ENCODE measurements at places on chromosomes 16 and 17. TPM values are rescaled to one million over a fixed set of nuclear protein-coding genes. Genes with fewer than 3 reads are reported as not detected.

Gene CCL1
- not detected for total RNA-seq

Gene HBA2
- not detected for total RNA-seq

Gene KRTAP4-4
- not detected for total RNA-seq

Gene COL1A1
- 28,023 TPM for total RNA-seq

- no peak overlapping the region for H3K27ac ChIP-seq
- H3K27me3 ChIP-seq = no peaks in the 10 kb centered on the region
- no peaks in the 10 kb centered on the region for H3K4me1 ChIP-seq
- H3K4me3 ChIP-seq = no peak overlapping the region
- DNase-seq = no peak
Measured at GRCh38 chr17:57838857-57839570, 10.8 kb downstream of the MRPS23 start.

- H3K36me3 ChIP-seq = no peaks in the 10 kb centered on the region
- H3K4me3 ChIP-seq = no peak overlapping the region
- H3K4me1 ChIP-seq = no peaks in the 10 kb centered on the region
- DNase-seq = no peak
- H3K27me3 ChIP-seq = no peaks in the 10 kb centered on the region
Measured at GRCh38 chr17:41511716-41512115, 6.3 kb upstream of the KRT13 start.

GRCh38 chr17:2025220-2025621, at the start of gene RTN4RL1:
TSS of gene RTN4RL1 (minus strand) at chr17:2025334. CDS start at chr17:2024865, 469 bp downstream.
- no peaks in the 10 kb centered on the region for H3K36me3 ChIP-seq
- H3K27me3 ChIP-seq = peaks cover 17% of the 10 kb centered on the region
- no peak for DNase-seq
- peaks cover 27% of the 10 kb centered on the region for H3K4me1 ChIP-seq
- H3K27ac ChIP-seq = no peak within 1 kb of the TSS
- peak within 1 kb of the TSS; percentile 74 for H3K4me3 ChIP-seq

DNA sequence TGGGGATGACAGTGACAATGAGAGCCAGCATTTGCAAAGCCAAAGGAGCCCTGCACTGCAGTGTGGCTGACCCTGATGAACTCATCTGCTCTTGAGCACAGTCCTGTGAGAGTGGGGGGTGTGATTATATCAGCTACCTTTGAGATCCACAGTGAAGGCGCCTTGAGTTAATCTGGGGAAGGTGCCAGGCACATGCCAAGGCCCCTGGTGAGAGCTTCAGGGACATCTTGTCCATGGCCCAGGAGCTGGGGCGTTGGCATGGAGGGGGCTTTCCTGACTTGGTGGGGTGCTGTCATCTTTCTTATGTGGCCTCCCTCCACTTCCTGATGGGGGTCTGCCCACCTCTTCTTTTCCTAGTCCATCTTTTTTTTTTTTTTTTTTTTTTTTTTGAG, 86.5 kb downstream of the SNX29 start:
- H3K27ac ChIP-seq = no peak overlapping the region
- H3K27me3 ChIP-seq = no peaks in the 10 kb centered on the region
- no peak overlapping the region for H3K4me3 ChIP-seq
- DNase-seq = no peak
- H3K4me1 ChIP-seq = peaks cover 17% of the 10 kb centered on the region
- H3K36me3 ChIP-seq = no peaks in the 10 kb centered on the region

GRCh38 chr17:78555746-78556401, 21.3 kb downstream of the DNAH17 start:
- H3K27me3 ChIP-seq = no peaks in the 10 kb centered on the region
- DNase-seq = no peak
- peaks cover 3% of the 10 kb centered on the region for H3K4me1 ChIP-seq
- H3K27ac ChIP-seq = no peak overlapping the region
- H3K36me3 ChIP-seq = no peaks in the 10 kb centered on the region

GRCh38 chr16:26672206-26672605, 394.5 kb upstream of the C16orf82 start:
- no peaks in the 10 kb centered on the region for H3K36me3 ChIP-seq
- DNase-seq = peak; percentile 38
- H3K4me3 ChIP-seq = no peak overlapping the region
- H3K27me3 ChIP-seq = no peaks in the 10 kb centered on the region

DNA sequence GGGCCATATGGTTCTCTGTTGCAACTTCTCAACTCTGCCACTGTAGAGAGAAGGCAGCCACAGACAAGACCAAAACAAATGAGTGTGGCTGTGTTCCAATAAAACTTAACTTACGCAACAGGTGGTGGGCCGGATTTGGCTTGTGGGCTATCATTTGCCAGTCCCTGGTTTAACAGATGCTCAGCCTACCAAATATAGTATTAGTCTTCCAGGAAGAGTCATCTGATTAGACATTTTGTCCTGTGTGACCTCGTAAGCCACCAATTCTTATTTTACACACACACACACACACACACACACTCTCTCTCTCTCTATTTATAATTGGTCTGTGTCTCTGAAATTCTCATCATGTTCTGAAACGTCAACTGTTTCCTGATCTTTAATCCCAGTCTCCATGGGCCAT, 245.9 kb downstream of the XYLT1 start:
- DNase-seq = no peak
- no peaks in the 10 kb centered on the region for H3K36me3 ChIP-seq
- peaks cover 2% of the 10 kb centered on the region for H3K4me1 ChIP-seq
- no peak overlapping the region for H3K4me3 ChIP-seq
- no peak overlapping the region for H3K27ac ChIP-seq

- H3K27me3 ChIP-seq = no peaks in the 10 kb centered on the region
- peaks cover 37% of the 10 kb centered on the region for H3K36me3 ChIP-seq
Measured at GRCh38 chr17:81277946-81278693, 17.0 kb downstream of the SLC38A10 start.

GRCh38 chr17:11578998-11579397, 19.3 kb upstream of the DNAH9 start:
- no peak overlapping the region for H3K27ac ChIP-seq
- no peaks in the 10 kb centered on the region for H3K4me1 ChIP-seq
- H3K27me3 ChIP-seq = no peaks in the 10 kb centered on the region
- DNase-seq = no peak
- H3K4me3 ChIP-seq = no peak overlapping the region

- peaks cover 86% of the 10 kb centered on the region for H3K4me1 ChIP-seq
- H3K27me3 ChIP-seq = no peaks in the 10 kb centered on the region
- H3K36me3 ChIP-seq = no peaks in the 10 kb centered on the region
- H3K27ac ChIP-seq = peak overlapping the region; percentile 99
- no peak for DNase-seq
Measured at GRCh38 chr17:40319651-40320540, 10.9 kb downstream of the RARA start.

- no peak for DNase-seq
- H3K4me3 ChIP-seq = no peak overlapping the region
- no peaks in the 10 kb centered on the region for H3K36me3 ChIP-seq
- H3K27me3 ChIP-seq = peaks cover 9% of the 10 kb centered on the region
- H3K4me1 ChIP-seq = peaks cover 8% of the 10 kb centered on the region
- no peak overlapping the region for H3K27ac ChIP-seq
Measured at GRCh38 chr17:29215717-29216116, 30.9 kb upstream of the CRYBA1 start.

DNA sequence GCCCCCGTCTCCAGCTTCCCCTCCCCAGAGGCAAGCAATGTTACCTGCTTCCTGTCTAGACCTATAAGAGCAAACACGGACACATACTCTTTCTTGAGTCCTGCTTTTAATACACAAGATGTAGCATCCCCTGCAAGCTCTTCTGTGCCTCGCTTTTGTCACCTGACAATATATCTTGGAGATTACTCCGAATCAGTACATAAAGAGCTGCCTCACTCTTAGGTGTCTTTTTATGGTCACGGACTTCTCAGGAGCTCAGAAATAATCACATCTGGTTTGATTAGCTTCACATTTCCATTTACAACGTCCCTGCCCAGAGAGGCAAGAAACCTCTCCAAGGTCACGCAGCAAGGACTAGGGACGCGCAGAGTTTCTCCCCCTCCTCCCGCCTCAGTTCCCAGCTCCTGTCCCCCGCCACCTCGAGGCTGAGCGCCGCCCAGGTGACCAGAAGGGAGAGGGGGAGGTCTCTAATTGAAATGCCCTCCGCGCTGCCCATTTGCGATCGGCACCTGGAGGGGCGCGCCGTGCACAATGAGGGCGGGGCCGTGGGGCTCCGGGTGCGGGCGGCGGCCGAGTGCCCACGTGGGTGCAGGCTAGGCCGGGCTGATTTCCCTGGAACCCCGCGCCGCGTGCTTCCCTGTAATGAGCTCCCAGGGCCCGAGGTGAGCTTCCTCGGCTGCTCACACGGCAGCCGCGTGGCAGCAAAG, 13.8 kb upstream of the SEZ6 start:
- H3K27me3 ChIP-seq = peaks cover 79% of the 10 kb centered on the region
- H3K4me3 ChIP-seq = no peak overlapping the region
- no peak for DNase-seq
- no peak overlapping the region for H3K27ac ChIP-seq

GRCh38 chr16:4529085-4530060, 9.2 kb downstream of the CDIP1 start:
- no peak for DNase-seq
- H3K27ac ChIP-seq = no peak overlapping the region
- H3K4me3 ChIP-seq = no peak overlapping the region
- H3K4me1 ChIP-seq = peaks cover 6% of the 10 kb centered on the region

DNA sequence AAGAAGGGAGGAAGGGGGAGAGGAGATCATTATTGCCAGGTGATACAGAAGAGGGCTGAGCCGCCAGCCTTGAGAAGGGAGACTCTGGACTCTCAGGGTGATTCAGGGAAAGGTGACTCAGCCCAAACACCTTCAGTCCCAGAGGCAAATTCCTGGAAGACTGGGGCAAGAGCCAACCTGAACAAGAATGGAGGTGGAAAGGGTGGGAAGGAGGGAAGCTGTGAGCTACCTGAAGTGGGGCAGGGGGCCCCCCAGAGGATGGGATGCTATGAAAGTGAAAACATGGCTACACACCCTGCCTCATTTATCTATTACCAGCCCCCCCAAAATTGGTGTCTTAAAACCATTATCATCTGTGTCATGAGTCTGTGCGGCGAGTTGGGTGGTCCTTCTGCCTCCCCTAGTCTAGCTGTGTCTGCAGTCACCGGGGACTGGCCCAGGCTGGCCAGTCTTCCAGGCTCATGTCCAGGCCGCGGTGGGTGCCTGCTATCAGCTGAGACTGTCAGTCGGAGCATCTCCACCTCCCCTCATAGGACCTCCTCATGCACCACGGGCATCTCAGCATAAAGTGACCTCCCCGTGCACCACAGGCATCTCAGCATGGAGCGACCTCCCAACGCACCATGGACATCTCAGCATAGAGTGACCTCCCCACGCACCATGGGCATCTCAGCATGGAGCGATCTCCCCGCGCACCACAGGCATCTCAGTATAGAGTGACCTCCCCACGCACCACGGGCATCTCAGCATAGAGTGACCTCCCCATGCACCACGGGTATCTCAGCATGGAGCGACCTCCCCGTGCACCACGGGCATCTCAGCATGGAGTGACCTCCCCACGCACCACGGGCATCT, 3.2 kb upstream of the SLC47A2 start:
- DNase-seq = no peak
- H3K4me3 ChIP-seq = no peak overlapping the region
- H3K4me1 ChIP-seq = peaks cover 25% of the 10 kb centered on the region
- no peaks in the 10 kb centered on the region for H3K27me3 ChIP-seq
- H3K27ac ChIP-seq = no peak overlapping the region

DNA sequence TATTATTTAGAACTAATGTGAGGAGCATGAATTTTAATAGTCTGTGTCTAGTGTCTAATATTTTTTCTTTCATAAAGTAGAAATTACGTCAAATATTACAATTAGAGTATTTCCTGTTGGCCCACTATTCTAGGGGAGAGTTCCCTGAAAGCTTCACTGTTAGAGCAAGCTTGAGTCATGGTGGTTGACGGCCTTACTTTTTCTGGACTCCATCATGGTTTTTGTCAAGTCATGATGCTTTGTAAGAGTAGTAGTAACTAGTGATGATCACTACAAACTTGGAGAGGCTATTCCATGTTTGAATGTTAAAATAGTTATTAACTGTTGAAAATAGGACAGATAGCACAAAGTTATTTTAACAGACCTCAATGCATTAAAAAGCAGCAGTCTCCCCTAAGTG, 1.7 kb downstream of the PSMD11 start:
- H3K4me1 ChIP-seq = peaks cover 25% of the 10 kb centered on the region
- peaks cover 9% of the 10 kb centered on the region for H3K27me3 ChIP-seq
- DNase-seq = no peak
- peak overlapping the region; percentile 88 for H3K4me3 ChIP-seq
- peak overlapping the region; percentile 85 for H3K27ac ChIP-seq

- H3K4me3 ChIP-seq = no peak overlapping the region
- peaks cover 7% of the 10 kb centered on the region for H3K27me3 ChIP-seq
- no peak for DNase-seq
- H3K36me3 ChIP-seq = no peaks in the 10 kb centered on the region
Measured at GRCh38 chr17:15354256-15354655, 12.9 kb upstream of the TEKT3 start.

DNA sequence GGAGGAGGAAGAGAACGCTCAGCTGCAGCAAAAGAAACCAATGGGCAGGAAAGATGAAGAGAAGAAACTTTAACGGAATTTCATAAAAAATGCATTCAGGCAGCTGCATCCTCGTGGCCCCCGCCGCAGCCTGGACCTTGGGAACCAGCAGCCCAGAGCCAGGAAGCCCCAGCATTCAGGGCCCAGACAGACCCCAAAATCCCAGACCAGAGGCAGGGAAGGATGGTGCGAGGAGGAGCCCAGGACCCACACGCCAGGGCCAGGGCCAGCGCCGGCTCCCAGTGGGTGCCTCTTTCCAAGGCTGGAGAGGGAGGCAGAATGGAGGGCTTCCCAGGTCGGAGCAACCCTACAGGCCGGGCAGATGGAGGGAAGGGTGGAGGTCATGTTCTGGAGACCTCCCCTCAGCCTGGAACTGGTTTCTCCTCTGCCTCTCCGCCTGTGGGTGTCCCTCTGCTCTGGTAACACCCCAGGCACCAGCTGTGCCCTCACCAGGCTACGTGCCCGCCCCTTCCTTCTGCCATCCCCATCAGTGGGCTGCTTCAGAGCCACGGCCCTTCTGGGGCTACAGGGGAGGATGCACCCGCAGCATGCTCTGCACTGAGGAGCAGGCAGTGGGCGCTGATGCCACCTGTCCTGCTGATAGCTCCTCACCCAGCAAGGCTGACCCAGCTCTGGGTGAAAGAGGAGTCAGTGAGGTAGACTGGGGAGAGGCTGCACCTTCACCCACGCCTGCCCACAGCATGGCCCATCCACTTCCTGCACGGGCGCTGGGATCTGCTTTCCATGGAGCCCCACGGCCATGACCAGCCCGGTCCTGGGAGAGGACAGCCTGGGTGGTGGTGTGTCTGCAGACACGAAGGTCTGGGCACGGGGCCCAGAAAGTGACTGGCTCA, 1.2 kb upstream of the MIF4GD start:
- DNase-seq = no peak
- H3K27me3 ChIP-seq = no peaks in the 10 kb centered on the region
- H3K4me1 ChIP-seq = peaks cover 18% of the 10 kb centered on the region
- no peak overlapping the region for H3K27ac ChIP-seq
- H3K4me3 ChIP-seq = peak overlapping the region; percentile 77

- no peaks in the 10 kb centered on the region for H3K36me3 ChIP-seq
- H3K4me3 ChIP-seq = no peak overlapping the region
- no peaks in the 10 kb centered on the region for H3K27me3 ChIP-seq
Measured at GRCh38 chr17:70912716-70913485, 743.6 kb downstream of the KCNJ2 start.

DNA sequence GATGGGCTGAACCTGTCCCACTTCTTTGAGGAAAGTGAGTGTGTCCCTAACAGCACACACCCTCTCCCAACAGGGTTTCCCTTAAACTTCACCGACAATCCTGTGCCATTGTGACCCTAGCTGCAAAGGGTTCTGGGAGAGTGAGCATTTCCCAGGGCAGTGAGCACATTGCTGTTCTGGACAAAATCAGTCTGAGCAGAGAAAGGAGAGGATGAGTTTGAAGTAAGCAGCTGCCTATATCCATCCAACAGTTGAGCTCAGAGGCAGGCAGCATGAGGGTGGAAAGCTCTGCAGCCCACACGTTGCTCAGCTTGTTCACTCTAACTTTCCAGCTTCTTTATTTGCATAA, 296.5 kb upstream of the MAF start:
- peaks cover 35% of the 10 kb centered on the region for H3K4me1 ChIP-seq
- H3K27ac ChIP-seq = no peak overlapping the region
- no peaks in the 10 kb centered on the region for H3K27me3 ChIP-seq
- H3K36me3 ChIP-seq = no peaks in the 10 kb centered on the region

All from osteocyte (in vitro differentiated cells).